ENCODE measurements at places on chromosomes 2 and 18. TPM values are rescaled to one million over a fixed set of nuclear protein-coding genes. Genes with fewer than 3 reads are reported as not detected.

DNA sequence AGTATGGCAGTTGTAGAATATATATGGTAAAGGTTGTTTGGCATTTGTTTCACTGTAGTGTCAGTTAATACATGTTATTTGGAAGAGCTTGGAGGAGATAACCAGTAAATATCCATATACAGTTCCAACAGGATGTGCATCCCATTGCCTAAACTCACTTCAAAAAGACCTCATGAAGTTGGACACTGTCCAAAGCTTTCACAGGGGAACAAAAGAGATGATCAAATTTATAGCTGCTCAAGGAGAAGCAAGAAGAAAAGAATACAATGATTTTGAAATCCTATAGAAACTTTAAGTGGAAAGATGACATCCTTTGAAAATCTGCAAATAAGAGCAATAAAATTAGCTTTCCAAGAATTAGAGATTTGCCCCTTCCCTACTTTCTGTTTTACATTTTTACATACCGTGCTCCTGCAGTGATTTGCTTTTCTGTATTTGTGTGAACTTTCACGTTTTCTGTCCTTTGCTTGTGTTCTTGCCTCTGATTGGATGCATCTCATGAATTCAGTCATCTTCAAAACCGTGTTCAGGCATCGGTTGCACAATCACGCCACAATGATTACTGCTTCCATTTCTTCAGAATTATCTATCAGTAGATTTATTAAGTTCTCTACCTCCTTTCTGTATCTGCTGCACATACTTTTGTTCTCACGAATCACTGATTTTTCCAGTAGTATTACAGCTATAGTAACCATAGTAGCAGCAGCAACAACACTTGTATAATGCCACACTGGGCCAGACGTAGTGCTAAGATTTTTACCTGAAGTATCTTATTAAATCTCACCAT lies 83.8 kb downstream of the PARD3B start:
- no peak for DNase-seq

DNA sequence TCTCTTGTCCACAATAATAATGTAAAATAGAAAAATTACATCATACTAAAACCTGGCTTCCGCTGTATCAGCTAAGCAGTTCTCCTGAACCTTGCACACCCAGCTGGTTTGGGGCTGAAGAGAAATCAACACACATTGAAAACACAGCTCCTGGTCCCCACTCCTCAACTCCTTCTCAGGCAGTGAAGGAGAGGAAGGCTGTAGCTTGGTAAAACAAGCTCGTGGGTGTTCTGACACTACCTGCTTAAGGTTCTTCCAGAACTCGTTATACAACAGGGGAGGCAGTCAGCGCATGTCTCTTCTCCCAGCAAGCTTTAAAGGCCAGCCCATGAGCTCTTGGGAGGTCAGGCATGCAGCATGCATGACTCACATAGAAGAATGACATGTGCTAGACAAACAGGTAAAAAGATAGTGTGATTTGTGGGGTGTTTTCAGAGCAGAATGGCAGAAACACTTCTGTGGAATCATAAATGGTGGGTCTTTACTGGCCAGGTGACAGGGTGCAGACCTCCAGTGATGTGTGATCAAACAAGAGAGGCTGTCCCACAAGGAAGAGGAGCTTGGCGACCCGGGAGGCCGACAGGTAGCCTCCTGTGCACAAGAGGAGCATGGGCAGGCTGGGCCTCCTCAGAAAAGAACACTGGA lies 69.1 kb downstream of the UXS1 start:
- DNase-seq: peak; percentile 78

DNA sequence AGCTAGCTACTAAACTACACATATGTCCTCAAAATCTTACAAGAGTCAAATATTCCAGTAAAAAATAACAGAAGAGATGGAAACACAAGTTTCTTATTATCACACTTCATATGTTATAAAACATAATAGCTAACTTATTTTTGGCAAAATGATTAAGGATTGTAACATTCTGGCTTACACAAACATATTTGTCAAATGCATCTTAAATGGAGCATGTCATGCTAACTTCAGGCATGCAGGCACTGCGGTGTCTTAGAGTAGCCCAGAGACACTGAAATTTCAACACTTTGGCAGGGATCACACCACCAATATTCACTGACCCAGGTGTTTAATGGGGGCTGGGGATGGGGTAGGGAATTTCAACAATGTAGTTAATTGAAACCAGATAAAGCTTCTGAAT lies 51.6 kb downstream of the LDAH start:
- DNase-seq: no peak

DNA sequence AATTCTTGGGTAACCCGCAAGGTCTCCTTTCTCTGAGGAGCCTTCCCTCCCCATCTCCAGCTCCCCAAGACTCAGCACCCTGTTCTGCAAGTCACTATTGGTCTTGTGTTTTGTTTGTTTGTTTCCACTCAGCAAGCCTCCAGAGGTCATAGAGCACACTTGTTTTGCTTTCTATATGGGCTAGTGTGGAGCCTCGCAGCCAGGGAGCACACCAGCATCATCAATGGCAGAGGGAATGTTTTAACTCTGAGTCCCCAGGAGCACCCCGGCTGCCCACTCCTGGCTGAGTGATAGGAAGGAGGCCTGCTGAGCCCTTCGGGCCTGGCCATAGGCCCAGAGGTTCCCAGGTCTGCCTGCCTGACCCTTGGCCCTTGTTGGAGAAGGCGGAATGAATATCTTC lies 36.6 kb downstream of the GLI2 start:
- no peak for DNase-seq

- DNase-seq: no peak
Measured at GRCh38 chr18:37554399-37554787, 11.2 kb downstream of the CELF4 start.

The BZW1 gene
- polyA plus RNA-seq: 119 TPM

GRCh38 chr2:1186421-1186820 lies 226.8 kb upstream of the TPO start:
- DNase-seq: no peak

GRCh38 chr2:20350041-20350712 lies 467 bp downstream of the PUM2 start:
- peak; percentile 38 for DNase-seq

DNA sequence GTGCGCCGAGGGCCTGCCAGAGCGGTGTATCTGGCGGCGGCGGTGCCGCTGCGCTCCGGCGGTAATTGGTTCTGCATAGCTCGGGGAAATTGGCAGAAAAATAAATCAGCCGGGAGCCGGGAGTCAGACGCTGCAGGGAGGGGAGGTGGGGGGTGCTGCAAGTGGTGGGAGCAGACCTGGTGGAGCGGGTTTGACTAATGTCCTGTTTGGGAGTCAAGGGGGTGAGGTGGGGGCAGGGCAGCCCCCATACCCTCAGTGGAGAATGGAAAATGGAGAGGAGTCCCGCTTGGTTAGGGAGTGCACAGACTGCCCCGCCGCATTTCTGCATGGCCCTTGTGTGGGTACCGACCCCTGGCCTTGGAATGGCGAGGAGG lies 107.3 kb downstream of the DYSF start:
- DNase-seq: no peak

- DNase-seq: peak; percentile 63
Measured at GRCh38 chr2:11703700-11704099, 33.7 kb upstream of the NTSR2 start.

- DNase-seq: no peak
Measured at GRCh38 chr2:230205034-230205433, 14.8 kb downstream of the SP110 start.

GRCh38 chr2:183214680-183215079 lies 90.4 kb downstream of the NUP35 start:
- DNase-seq: no peak

DNA sequence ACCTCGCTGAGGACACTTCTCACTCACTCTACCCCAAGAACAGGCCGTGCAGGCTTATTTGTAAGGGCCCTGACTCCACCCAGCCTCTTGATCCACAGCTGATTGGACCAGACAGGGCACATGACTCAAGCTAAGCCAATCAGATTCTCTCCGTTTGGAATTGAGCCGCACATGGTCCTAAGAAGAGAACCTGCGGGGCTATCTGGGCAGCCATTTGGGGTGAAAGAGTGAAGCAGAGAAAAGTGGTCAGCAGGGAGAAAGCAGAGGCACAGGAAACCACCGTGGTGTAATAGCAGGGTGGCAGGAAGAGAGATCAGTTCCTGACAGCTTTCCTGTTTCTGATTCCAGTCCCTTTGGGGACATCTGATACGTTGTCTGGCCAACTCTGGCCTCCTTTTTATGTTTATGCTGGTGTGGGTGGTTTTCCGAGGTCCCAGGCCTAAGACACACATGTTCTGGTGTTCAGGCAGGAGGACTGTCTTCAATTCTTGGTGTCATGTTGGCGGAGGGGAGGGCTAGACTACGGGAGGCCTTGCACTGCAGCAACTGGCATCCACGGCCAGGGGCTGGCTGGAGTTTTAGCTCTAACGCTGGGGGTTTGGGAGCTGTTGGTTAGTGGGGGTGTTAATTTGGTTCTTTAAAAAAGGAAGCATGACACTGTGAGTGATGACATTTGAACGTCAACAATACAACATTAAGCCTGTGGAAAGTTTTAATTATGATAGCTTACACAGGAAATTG lies 26.1 kb upstream of the SPTBN1 start:
- DNase-seq: no peak

The YWHAQ gene
- polyA plus RNA-seq: 265 TPM

The GAREM2 gene
- polyA plus RNA-seq: 0.11 TPM

DNA sequence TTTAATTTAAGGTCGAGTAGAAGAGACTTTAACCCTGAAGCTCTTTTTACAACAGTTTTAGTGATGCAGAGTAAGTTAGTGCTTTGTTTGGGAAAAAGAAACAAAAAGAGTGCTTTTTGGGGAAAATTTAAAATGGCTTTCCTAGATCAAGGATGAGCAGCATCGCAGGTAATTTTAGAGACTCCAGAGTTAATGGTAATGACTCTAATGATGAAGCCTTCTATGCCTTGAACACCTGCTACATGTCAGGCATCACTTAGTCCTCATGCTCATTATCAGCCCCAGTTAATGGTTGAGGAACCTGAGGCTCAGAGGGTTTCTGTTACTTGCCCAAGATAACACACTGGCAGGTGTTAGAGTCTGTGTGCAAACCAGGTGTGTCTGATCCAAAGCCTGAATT lies 167.8 kb downstream of the ACOXL start:
- DNase-seq: no peak

The B4GALT6 gene
- 2.3 TPM for polyA plus RNA-seq

DNA sequence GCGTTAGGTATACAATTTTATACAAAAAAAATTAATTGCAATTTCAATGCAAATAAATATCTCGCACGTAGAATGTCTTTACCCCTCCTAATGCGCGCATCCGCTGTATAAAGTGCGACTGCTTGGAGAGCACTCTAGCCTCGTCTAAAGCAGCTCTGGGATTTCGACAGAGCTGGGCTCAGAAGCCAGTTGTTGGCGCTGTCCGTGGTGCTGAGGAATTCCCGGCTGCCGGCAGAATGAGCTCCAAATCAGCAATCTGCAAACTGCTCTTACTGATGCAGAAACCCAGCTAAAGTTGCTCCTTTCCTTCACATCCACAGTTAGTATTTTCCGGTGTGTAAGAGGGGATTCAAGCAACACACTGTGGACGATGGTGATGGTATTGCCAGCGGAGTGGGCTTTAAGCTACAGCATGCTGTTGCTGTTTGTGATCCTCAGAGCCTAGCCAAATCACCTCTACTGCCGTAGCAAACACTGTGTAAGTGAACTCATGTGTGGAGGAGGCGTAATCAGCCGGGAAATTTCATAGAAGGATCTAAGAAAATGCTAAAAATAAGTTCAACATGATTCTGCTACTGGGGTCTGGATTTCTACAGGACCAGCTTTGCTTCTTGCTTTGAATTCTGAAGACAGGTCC lies at the start of gene VWC2L:
Gene VWC2L (plus strand): TSS at position 137 of the 637 bp plus-strand sequence. CDS start 3,140 bp downstream, outside the sequence.
- peak; percentile 41 for DNase-seq

- no peak for DNase-seq
Measured at GRCh38 chr2:169823996-169824372, 721 bp downstream of the METTL5 start.

The AQP12A gene
- not detected for polyA plus RNA-seq

The OBSL1 gene
- 32.4 TPM for polyA plus RNA-seq

DNA sequence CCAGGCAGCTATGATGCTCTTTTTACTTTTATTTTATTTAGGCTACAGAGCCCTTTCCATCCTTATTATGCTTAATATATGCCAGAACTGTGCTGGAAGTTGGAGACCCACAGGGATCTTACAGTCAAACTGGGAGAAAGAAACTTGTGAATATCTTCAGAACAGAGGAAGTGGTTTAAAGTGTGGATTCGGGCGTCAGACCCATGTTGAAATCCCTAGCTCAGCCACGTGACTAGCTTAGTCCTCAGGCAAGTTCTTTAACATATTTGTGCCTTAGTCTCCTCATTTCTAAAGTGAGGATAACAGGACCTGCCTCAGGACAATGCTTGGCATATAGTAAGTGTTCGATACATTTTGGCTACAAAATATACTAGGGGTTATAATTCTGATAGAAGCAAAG lies 59.1 kb downstream of the MAP3K20 start:
- peak; percentile 75 for DNase-seq

GRCh38 chr2:99386011-99386410 lies 48.8 kb downstream of the EIF5B start:
- DNase-seq: peak; percentile 48

DNA sequence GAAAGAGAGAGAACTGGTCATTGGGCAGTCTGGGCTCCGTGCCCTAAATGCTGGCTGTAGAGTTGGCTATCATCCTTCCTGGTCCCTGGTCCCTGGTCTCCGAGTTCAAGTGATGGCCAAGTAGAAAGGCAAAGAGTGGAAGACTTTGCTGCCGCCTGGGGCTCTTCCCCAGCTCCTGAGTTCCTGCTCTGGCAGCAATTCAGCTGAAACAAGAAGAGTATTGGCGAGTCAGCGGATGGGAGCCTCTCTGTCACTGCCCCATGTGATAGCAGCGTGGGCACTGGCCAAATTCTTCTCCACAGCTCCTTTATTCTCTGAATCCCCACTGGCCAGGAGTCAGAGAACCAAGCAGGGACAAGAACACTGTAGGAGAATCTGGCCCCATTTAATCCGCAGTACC lies 351.0 kb upstream of the POU3F3 start:
- DNase-seq: no peak

The UPP2 gene
- polyA plus RNA-seq: not detected

GRCh38 chr2:112547333-112547732 lies 5.1 kb downstream of the POLR1B start:
- no peak for DNase-seq

- DNase-seq: peak; percentile 97
Measured at GRCh38 chr18:2147476-2148230, 423.7 kb downstream of the METTL4 start.

DNA sequence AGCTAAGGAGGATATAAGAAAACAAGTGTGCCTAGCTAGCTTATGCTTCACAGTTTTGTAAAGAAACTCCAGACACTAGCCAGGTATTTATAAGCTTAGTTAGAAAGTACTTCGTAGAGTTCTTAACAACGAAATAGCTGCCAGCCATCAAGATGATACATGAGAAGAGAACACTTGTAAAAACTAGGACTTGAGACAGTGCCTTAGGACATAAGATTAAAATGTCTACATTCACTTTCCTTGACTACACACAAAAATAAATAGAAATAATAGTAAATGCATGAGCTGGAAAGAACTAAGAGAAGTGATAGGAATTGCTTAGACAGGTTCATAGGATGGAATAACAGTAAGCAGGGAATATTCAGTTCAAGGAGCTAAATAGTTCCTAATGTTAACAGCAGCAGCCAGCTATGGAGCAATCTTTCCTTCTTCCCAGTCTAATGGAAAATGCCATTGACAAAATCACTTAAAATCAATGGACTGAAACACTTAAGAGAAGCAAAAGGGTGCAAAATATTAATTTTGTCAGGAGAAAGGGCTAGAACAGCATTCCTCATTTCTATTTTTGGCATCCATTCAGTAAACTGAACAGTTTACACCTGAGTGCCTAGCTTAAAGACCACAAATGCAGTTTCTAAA lies 186.6 kb downstream of the PDE11A start:
- no peak for DNase-seq

The MALL gene
- 56.1 TPM for polyA plus RNA-seq

Measured in foreskin keratinocyte (primary cell).